Iris pigment epithelial cell (primary cell): ENCODE measurements at places on chromosomes 2 and 18.
A peak's percentile ranks its signal among the peaks of the same experiment; 100 is the strongest.

- no peak for DNase-seq
Observed at GRCh38 chr2:1603521-1603920, 140.8 kb downstream of the PXDN start.

DNA sequence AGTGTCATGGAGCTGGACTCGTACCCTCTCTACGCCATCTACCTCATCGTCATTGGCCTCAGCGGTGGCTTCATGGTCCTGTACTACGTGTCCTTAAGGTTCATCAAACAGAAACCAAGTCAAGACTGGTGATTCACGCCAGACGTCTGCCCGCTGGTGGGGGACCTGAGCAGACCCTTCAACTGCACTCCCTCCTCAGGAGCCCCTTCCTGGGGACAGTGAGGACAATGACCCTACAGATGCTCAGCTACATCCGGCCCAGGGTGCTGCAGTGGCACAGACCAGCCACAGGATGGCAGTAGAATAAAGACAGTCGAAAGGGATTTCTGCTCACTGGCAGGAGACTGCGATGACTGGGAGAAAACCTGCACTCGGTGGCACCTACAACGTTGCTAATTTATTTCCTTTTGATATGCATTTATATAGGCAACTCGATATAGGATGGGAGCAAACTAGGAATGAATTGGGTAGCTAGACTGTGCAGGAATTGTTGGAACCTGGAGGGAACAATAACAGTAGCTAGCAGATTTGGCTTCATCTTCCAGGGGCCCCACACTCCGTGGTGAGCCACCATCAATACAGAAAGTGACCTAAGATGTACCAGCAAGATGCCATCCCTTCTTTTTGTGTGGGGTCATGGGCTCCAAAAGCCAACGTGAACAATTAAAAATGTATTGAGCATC lies 39.2 kb downstream of the ABCG8 start:
- peak; percentile 59 for DNase-seq

- DNase-seq: peak; percentile 48
Observed at GRCh38 chr18:23528580-23529472, 25.5 kb downstream of the RMC1 start.

GRCh38 chr2:154570501-154570900 lies 128.0 kb upstream of the KCNJ3 start:
- DNase-seq: no peak

- peak; percentile 62 for DNase-seq
Observed at GRCh38 chr2:232389327-232389726, 10.8 kb downstream of the ALPP start.

DNA sequence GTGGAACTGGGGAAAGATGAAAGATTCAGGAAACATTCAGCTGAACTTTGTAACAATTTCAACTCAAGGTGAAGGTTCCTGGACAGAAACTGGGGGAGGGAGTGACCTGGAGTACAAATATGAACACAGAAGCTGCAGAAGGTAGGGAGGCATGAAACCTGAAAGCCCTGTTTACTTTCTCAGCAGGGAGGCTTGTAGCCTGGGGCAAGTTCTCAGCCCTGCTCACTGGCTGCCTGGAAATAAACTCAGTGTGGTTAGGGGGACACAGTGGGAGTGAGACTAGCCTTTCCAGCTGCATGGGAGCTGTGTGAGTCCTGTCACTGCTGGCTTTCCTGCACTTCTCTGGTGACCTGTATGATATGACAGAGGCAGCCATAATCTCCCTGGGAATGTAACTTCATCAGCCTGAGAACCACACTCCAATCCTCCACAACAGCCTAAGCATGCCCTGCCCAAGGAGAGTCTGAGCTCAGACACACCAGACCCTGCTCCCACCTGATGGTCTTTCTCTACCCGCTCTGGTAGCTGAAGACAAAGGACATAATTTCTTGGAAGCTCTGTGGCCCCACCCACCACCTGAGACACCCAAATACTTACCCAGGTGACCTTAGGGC lies 77.0 kb downstream of the ZSWIM2 start:
- peak; percentile 57 for DNase-seq

GRCh38 chr2:424306-425171 lies 136.6 kb upstream of the ALKAL2 start:
- DNase-seq: peak; percentile 31
